Left renal pelvis (tissue), 4 donors: ENCODE measurements at places on chromosomes 3 and 15.

GRCh38 chr3:10365791-10366190 is 44.9 kb upstream of the SEC13 start:
- DNase-seq: no peak

GRCh38 chr3:134681522-134681900 is 30.7 kb upstream of the KY start:
- DNase-seq: no peak

DNA sequence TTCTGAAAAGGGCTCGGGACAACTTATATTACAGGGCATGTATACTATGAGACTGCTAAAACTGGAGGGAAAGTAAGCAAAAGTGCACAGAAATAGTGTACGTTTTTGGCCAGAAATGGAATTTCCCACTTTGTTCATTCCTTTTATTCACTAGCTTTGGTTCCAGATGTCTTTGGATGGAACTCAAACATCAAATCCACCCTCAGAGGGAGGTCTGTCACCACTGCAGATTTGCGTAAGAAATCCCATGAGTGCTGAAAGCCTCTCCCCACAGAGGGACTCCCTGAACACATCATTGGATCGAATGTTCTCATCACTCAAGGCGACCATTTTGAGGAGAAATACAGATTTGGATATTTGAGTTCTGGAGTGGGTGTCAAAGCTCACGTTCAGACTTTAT is 71.6 kb downstream of the FEM1B start:
- DNase-seq: no peak

DNA sequence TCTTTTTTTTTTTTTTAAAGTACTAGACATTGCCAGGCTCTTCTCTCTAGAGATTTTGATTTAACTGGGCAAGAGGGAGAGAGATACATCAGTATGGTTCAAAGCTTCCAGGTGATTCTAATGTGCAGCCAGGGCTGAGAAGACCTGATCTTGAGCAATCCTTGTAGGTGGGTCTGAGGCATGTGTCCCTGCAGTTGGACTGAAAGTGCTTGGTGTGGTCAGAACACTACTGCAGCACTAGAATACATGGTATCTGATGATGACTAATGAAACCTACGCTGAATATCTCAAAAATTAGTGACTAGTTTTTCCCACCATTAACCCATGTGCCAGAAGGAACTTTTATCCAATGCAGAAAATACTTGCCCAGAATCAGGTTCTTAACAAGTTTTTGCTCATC is 34.4 kb upstream of the MYO5C start:
- DNase-seq: no peak

GRCh38 chr15:34049112-34049511 is 10.1 kb upstream of the AVEN start:
- DNase-seq: no peak
